ENCODE measurements at places on chromosomes 2 and 18. TPM values are rescaled to one million over a fixed set of nuclear protein-coding genes. Genes with fewer than 3 reads are reported as not detected.
A peak's percentile ranks its signal among the peaks of the same experiment; 100 is the strongest.

DNA sequence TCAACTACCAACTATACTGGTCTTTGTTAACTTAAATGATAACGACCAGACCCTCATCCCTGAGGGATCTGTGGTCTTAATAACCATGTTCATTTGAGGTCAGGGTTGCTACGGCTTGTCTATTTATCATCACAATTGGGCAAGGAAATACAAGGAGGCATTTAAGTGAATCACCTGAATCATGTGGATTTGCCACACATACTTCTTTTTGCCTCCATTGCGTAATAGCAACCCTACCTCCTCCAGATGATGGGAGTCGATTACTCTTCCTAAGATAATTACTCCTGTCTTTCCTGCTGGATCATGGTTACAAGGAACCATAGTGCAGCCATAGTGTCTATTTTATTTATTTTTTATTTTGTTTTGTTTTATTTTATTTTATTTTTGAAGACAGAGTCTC lies 42.2 kb downstream of the TAF4B start:
- no peak for DNase-seq

DNA sequence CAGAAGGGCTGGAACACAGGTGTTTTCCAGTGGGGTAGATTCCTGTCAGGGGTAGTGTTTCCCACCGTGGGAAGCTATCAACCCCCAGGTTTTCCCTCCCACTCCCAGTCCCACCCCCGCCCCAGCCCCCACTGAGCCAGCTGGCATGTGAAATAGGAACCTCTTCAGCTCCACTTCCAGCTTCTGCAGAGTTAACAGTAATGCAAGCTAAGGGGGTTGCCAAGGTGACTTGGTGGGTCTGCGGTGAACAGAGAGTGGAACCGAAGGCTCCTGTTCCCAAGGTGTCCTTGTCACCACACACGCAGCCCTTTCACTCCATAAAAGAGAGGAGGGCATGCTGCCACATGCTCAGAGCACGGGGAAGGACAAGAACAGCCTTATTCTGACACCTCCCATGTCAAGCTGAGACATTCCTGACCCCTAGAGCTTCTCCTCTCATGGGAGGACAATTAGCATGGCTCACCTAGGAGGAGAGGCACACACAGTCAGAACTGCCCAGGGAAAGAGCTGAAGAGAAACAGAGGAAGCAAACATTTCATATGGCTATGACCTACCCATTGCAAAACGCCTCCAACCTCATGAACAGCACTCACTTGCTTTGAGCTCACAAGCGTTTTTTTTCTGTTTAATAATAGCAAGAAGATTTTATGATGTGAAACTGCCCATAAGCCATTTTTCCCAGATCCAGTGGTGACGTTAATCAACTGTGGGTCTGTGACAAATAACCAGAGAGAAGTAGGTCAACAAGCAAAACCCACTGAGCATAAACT lies 39.8 kb upstream of the TBC1D8 start:
- no peak for DNase-seq

DNA sequence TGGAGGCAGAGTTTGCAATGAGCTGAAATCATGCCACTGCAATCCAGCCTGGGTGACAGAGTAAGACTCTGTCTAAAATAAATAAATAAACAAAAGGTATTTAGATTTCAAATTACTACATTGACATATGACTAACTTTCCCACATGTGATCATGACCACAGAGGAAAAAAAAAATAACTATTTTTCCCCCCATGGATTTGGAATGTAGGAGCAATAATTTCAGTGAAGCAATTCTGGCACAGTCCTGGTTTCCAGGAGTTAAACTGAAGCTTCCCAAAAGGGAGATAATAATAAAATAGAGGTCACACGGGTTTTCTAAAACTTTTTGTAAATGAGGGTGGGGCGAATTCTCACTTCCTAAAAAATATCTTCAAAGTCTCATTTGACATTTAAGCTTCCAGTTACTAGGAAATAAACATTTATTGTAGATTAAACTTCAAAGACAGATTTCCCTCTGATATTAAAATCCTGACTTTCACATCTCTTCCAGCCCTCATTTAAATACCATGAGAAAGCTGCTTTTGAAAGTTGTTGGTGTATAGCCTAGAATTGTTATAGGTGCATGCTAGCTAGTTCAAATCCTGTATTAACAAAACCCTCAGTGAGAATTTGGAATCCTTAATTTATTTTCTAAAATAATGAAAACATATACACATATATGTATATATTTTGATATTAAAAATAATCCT lies 20.7 kb downstream of the SLC19A3 start:
- no peak for DNase-seq

YIPF4 gene
- 50.2 TPM for total RNA-seq

SAG gene
- not detected for total RNA-seq

GRCh38 chr2:118667964-118668363 lies 179.5 kb downstream of the EN1 start:
- DNase-seq: no peak

GRCh38 chr18:59686260-59686659 lies 11.0 kb downstream of the CCBE1 start:
- no peak for DNase-seq

FAM228A gene
- total RNA-seq: 0.69 TPM

GRCh38 chr2:3236300-3237045 lies 141.1 kb downstream of the EIPR1 start:
- DNase-seq: no peak

DNA sequence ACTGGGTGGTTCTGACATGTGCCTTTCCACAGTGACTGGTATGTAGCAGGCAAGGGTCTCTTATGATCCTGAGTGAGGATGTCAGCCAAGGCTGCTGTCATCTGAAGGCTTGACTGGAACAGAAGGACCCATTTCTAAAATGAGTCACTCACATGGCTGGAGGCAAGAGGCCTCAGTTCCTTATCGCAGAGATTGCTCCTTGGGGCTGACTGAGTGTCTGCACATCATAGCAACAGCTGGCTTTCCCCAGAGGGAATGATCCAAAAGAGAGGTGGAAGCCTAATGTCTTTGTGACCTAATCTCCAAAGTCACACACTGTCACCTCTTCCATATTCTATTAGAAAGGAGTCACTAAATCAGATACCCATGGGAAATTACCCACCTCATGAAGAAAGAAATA lies 114.0 kb downstream of the NEDD4L start:
- peak; percentile 41 for DNase-seq

CRIM1 gene
- total RNA-seq: 35.7 TPM

GRCh38 chr2:128354726-128355470 lies 36.2 kb upstream of the HS6ST1 start:
- no peak for DNase-seq

GKN1 gene
- total RNA-seq: not detected

DNA sequence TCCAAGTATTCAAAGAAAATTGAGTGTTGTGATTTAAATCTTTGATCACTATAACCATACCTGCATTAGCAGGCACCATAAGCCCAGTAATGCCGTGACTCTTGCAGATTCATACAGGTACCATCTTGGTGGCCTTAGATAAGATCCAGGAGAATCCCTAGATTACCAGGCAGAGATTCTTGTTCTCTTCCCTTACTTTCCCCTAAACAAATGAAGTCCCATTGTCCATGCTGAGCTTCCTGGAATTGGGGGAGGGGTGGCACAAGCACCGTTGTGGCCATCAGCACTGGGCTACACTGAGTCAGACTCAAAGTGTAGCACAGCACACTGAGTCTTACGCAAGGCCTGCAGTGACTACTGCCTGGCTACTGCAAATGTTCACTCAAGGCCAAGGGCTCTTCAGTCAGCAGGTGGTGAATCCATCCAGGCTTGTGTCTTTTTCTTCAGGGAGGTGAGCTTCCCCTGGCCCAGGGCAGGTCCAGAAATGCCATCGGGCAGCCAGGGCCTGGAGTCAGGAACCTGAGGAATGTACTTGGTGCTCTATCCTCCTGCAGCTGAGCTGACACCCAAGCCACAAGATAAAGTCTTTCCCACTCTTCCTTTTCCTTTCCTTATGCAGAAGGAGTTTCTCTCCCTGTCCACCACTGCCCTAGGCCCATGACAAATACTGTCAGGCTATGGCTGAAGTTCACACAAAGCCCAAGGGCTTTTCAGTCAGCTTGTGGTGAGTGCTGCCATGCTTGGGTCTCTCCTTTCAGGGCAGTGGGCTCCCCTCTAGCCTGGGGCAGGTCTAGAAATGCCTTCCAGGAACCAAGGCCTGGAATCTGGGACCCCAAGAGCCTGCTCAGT lies 52.6 kb downstream of the CD28 start:
- no peak for DNase-seq

DNA sequence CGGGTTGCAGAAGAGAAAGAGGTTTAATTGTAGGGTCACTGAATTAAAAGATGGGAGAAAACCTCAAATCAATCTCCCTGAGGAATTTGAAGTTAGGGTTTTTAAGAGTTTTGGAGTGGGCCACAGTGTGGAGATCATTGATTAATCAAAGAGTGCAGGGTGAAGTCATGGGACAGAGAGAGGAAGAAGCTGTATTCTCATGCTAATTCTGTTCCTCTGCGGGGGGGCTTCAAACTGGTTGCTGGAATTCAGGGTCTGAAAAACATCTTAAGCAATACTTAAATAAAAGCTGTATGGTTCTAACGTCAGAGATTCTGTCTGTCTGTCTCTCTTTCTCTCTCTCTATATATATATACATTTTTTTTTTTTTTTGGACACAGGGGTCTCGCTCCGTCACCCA lies 169.8 kb upstream of the SPATS2L start:
- DNase-seq: no peak

GRCh38 chr2:66318009-66318561 lies 116.8 kb upstream of the MEIS1 start:
- DNase-seq: no peak

DNA sequence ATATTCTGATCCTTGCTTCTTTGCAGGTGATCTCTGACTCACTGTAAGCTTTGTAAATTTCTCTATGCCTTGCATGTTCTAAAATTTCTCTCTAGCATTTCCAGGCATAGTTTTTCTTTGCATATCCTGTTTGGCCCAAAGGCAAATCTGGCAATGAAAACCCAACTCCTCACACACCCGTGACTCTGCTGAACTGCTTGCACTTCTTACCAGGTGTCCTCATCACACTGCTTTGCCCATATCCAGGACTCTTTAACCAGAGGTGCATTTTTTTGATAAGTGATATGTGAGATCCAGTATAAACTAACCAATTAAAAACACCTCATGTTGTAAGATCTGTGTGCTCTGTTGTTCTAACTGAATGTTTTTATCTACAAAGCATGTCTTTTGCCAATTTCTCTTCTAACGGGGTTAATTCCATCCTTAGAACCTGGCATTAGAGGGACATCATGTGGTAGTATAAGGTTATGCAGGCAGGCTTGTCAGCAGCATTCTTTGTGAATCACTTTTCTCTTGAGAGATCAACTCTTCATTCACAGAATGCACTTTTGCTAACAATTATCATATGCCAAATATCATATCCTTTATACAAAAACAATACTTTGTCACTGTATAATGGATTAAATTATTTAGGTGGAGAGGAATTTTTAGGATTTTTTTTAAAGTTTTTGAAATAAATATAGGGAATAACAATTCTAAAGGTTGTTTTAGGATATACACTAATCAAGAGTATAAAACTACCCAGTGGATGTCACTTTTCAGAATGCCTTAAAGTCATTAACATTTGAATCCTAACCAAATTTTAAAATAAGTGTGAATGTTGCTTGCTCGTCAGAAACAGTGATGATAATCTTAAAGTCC lies 20.8 kb upstream of the TMX3 start:
- no peak for DNase-seq

GRCh38 chr2:11175293-11175795 lies 20.1 kb downstream of the SLC66A3 start:
- DNase-seq: no peak

COX7A2L gene
- total RNA-seq: 98.8 TPM

CFAP65 gene
- total RNA-seq: 1.1 TPM

DNA sequence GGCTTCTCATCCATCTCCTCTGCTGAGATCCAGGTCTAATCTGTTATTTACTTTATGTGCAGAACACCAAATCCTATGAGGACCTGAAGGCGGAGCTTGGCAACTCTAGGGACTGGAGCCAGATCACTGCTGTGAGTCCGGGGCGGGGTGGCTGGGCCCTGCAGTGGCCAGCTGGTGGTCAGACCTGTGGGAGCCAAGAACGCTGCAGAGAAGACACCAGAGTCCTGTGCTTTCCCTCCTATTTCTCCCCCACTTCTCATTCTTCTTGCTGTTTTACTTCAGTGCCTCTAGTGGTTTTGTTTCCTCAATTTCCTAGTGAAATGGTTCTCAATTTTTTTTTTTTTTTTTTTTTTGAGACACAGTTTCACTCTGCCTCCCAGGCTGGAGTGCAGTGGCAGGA lies 19.7 kb downstream of the VIL1 start:
- no peak for DNase-seq

GRCh38 chr2:231193216-231193615 lies 5.2 kb upstream of the ARMC9 start:
- no peak for DNase-seq

DNA sequence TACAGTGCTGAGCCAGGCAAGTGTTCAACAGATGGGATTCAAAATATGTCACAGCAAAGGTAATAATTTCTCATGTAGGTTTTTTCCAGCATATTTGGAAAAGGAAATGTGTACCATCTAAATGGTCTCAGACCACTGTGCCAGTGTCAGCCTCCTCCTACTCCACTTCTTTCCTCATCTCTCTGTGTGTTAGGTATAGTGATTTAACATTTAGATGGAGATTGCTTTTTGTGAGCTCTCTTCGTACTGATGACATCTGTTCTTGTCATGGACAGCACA lies 80.9 kb upstream of the TSPYL6 start:
- DNase-seq: no peak

DNA sequence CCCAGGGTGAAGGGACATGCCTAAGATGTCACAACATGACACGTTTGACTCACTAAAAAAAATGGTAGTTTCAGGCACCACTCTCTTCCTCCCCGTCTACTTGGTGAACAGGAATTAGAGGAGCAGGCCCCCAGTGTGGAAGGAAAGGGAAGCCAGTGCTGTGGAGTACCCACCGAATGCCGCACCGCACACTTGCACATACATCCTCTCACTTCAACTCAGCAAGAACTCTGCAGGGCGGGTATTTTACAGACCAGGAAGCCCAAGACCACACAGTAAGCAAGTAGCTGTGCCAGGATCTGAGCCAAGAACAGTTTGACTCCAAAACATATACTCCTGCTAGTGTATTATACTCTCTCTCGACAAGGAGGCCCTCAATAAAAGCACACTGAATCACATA lies 69.8 kb downstream of the BCL2 start:
- no peak for DNase-seq

SPHKAP gene
- total RNA-seq: 0.71 TPM

GRCh38 chr2:21083482-21083881 lies 39.6 kb upstream of the APOB start:
- no peak for DNase-seq

MARCHF4 gene
- 26.1 TPM for total RNA-seq

KCNK3 gene
- total RNA-seq: 21.7 TPM

DSG1 gene
- total RNA-seq: not detected

CENPA gene
- total RNA-seq: 4.7 TPM

DNA sequence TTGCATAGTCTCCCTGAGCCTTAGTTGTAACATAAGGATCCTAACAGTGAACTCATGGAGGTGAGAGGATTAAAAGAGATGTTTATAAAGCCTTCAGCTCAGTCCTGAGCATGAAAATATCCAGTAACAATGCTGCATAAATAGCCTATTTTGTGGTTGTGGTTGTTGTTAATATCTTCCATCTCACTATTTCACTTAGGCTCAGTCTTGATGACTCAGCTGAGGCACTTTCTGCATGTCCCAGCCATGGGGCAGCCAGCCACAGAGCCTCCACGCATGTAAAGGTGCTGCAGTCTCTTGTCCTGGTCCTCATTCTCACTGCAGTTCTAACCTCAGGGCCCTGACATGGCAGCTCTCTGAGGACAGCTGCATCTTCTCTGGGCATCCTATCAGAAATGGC lies 218.8 kb upstream of the PKDCC start:
- DNase-seq: no peak

RIT2 gene
- not detected for total RNA-seq
